Breast epithelium (tissue), 4 donors: ENCODE measurements at places on chromosomes 3 and 15. TPM values are rescaled to one million over a fixed set of nuclear protein-coding genes. Genes with fewer than 3 reads are reported as not detected.

The SAMMSON gene
- not detected for total RNA-seq

The ABTB1 gene
- total RNA-seq = 40.2 TPM

The REC114 gene
- not detected for total RNA-seq

The PPM1L gene
- total RNA-seq = 12.8 TPM

The KIF15 gene
- 0.66 TPM for total RNA-seq

The CYP19A1 gene
- total RNA-seq = 6.9 TPM

The HYKK gene
- 14.7 TPM for total RNA-seq
